ENCODE measurements at places on chromosomes 13 and 19. TPM values are rescaled to one million over a fixed set of nuclear protein-coding genes. Genes with fewer than 3 reads are reported as not detected.

REXO1 gene
- total RNA-seq, result 2.3 TPM

DNA sequence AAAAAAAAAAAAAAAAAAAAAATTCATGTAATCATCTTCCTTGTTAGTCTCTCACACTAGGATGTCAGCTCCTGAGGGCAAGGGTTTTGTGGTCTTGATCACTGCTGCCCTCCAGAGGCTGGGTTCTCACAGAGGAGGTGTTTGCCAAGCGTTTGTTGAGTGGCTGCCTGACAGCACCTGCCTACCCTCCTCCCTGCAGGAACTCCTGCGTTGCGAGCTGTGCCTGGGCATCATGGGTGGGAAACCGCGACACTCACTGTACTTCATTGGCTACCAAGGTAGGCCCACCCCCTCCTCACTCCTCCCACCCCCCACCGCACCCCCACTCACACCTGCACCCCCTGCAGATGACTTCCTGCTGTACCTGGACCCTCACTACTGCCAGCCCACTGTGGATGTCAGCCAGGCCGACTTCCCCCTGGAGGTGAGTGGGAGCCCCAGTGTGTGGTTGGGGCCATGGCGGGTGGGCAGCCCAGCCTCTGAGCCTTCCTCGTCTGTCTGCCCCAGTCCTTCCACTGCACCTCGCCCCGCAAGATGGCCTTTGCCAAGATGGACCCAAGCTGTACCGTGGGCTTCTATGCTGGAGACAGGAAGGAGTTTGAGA, 8.1 kb downstream of the ATG4D start:
- DNase-seq, result peak; percentile 43

- DNase-seq, result no peak
Measured at GRCh38 chr19:36093687-36094086, 17.3 kb upstream of the OVOL3 start.

GRCh38 chr19:55178781-55179599, 1.1 kb downstream of the SYT5 start:
- peak; percentile 87 for DNase-seq

- DNase-seq, result peak; percentile 53
Measured at GRCh38 chr19:4803736-4804695, 12.5 kb downstream of the FEM1A start.

GRCh38 chr13:20924758-20925394, 22.3 kb upstream of the XPO4 start:
- DNase-seq, result peak; percentile 54

GRCh38 chr19:9785367-9786331, 17.1 kb upstream of the ZNF846 start:
- DNase-seq, result peak; percentile 53

All from H4 (cell line).